ENCODE measurements at places on chromosomes 12 and 14.

GRCh38 chr12:56040963-56041551 lies 661 bp upstream of the RPS26 start:
- no peak for DNase-seq

DNA sequence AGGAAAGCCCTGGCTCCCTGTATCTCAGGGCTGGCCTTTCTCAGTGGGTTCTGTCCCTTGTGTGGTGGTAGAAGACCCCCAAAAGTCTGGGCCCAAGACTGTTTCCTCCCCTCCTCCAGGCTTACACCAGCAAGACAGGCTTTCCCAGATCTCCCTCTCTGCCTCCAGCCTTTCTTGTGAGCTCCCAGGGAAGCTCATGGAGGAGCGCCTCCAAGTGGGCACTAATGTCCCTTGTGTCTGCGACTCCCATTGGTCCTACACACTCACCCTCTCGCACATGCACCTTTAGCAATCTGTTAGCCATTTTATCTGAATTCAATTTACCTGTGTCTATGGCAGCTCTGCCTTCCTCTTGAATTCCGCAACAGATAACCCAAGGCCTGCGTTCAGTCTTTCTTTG lies 251.1 kb upstream of the CAND1 start:
- no peak for DNase-seq

- DNase-seq = no peak
These were observed 899 bp upstream of the KCNH3 start for GRCh38 chr12:49537752-49538509.

DNA sequence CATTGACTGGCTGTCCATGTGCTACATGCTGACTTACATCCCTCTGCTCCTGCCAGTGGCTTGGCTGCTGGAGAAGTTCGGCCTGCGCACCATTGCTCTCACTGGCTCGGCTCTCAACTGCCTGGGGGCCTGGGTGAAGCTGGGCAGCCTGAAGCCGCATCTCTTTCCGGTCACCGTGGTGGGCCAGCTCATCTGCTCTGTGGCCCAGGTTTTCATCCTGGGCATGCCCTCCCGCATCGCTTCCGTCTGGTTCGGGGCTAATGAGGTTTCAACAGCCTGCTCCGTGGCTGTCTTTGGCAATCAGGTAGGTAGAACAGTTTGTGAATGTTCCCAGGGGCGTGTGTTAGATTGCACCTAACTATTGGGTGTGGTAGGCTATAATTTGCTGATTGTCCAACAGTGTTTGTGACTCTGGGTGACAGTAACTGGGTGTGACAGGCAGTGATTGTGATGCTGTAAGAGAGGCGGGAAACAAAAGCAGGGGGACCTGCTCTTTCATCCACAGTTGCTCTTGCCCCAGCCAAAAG lies 981 bp downstream of the FLVCR2 start:
- DNase-seq = no peak

DNA sequence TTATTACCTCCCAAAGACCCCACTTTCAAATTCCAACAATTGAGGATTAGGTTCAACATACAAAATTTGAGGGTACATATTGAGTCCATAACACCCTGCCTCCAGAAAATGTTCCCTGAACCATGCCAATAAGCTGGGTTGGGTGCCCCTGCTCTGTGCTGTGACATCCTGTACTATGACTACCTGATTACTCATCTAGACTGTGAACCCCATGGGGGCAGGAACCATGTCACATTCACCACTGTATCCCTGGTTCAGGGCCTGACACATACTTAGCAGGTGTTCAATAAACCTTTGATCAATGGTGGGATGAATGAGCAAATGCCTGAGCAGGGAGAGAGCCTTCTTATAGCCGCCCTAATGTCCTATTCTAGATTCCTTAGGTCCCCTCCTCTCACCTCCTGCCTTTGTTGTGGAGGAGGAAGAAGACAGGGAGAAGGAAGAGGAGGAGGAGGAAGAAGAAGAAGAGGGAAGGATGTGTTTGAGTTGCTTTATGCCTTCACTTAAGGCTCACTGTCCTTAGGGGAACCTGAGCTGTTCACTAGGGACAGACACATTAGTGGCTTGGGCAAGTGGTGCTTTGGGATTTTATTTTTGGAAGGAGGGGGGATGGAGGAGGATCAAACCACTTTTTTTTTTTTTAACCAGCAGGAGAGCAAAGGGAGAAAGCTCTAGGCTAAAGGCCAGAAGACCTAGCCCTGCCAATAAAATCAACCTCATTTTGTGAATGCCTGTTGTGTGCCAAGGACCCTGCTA lies 21.3 kb downstream of the GPR68 start:
- no peak for DNase-seq

- no peak for DNase-seq
These were observed 4.8 kb downstream of the GUCY2C start for GRCh38 chr12:14691560-14691959.

Measured in stimulated activated CD8-positive, alpha-beta memory T cell treated with anti-CD3 and anti-CD28 coated beads, Interleukin-7, amount 100 ng/mL, for 1 hour (primary cell).